Activated B cell treated with CpG ODN at 0.5 μM for 24 hours (primary cell): ENCODE measurements at places on chromosomes 5 and 9.

GRCh38 chr5:140108093-140109017, 5.6 kb upstream of the PURA start:
- DNase-seq = peak; percentile 22

- no peak for DNase-seq
Measured at GRCh38 chr9:132201780-132202703, 40.2 kb downstream of the NTNG2 start.

- DNase-seq = no peak
Measured at GRCh38 chr9:107453479-107453878, 36.1 kb downstream of the KLF4 start.

GRCh38 chr9:123942542-123942941, 12.6 kb upstream of the DENND1A start:
- no peak for DNase-seq

GRCh38 chr5:160198841-160199409, 30.4 kb upstream of the FABP6 start:
- DNase-seq = no peak
